HL-60 (cell line): ENCODE measurements at places on chromosomes 1 and 21.

GRCh38 chr1:235078480-235079381 is 49.9 kb downstream of the TOMM20 start:
- no peak for DNase-seq

GRCh38 chr1:185926588-185926987 is 192.4 kb downstream of the HMCN1 start:
- DNase-seq, result no peak

- DNase-seq, result no peak
Observed at GRCh38 chr21:35622612-35623011, 437.7 kb downstream of the SETD4 start.

GRCh38 chr21:42172596-42173483 is 46.1 kb upstream of the ABCG1 start:
- DNase-seq, result no peak

DNA sequence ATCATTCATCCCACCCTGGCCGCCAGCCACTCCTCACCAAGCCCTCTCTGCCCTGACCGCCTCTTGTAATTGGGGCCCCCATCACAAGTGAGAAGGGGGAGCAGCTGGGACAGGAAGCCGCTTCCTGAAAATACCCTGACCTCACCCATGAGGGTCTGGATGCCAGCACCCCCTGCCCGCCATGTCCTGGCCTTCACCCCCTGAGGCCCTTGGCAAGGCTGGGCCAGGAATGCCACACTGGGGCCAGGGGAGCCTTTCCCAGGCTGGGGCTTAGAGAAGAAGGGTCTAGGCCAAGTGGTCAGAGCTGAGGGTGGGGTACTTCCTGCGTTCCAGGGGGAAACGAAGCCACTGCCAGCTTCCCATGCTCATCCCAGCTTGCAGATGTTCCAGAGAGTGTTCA is 60.5 kb downstream of the TAS1R2 start:
- no peak for DNase-seq

DNA sequence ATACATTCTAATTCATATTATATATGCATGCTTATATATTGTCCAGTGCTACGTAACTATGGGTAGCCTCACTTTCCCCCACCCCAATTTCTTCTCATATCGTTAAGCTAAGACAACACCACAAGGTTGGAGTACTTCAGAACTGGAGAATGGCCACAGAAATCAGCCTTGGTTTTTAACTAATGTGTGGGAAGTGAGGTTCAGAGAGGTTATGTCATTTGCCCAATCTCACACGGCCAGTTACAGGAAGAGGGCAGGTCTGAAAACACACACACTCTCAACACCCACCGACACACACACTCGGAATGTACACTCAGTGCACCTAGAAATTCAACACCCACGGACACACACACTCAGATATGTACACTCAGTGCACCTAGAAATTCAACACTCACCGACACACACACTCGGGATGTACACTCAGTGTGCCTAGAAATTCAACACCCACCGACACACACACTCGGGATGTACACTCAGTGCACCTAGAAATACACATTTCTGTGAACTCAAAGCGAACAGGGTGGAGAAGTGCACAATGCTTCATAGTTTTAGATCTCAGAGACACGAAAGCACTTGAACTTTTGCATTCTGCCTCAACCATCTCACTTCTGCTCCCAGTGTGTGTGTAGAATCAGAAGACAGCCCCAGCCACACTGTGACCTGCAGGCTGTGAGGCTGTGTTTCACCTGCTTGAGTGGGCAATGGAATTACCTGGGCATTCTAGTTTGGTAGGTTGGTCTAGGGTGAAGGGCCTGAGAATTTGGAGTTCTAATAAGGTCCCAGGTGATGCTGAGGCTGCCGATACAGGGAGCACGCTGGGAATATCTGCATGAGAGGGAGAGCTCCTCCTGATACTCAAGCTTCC is 170.4 kb downstream of the CLIC6 start:
- no peak for DNase-seq

GRCh38 chr1:43286533-43286932 is 1.2 kb upstream of the C1orf210 start:
- DNase-seq, result no peak

- DNase-seq, result no peak
Observed at GRCh38 chr1:19205403-19205802, 4.7 kb downstream of the UBR4 start.

DNA sequence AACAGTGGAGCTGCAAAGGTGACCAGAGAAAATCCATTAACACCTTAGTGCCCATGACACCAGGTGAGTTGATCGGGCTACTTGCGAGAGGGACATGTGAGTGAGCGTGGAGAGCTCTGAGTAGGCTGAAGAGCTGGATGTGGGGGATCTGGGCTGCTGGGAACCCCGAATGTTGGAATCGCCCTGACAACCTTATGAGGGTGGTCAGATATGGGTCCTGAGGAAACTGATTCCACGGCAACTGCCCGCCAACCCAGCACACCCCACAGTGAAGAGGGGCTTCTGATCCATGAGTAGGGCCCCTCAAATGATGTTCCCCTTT is 705 bp upstream of the QSOX1 start:
- DNase-seq, result no peak
